ENCODE measurements at places on chromosomes 7 and 10. TPM values are rescaled to one million over a fixed set of nuclear protein-coding genes. Genes with fewer than 3 reads are reported as not detected.

DNA sequence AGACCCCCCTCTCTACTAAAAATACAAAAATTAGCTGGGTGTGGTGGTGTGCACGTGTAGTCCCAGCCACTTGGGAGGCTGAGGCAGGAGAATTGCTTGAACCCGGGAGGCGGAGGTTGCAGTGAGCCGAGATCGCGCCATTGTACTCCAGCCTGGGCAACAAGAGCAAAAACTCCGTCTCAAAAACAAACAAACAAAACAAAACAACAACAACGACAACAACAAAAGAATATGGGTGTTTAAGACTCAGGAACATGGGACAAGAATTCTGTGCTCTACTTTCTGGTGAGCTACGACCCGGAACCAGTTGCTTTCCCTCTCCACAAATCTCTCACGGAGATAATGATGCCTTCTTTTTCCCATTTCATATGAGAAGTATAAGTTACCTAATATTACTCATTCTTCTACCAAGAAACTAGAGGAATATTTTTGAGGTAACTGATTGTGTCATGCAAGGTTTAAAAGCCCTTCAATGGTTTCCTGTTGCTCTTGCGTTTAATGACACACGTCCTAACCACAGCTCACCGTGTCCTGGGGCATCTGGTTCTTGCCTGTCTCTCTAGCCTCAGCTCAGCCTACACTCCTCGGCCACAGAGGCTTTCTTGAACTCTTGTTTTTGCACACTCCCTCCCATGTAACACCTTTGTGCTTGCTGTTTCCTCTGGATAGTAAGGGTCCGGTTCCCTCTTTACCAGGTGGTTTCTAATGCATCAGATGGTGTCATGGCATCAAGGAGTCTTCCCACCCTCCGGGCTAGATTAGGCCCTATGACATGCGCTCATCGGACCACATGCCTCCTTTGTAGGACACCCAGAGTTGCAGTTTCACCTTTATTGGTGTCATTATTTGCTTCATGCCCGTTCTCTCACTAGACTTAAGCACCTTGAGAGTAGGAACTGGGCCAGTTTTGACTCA, 67.5 kb downstream of the PFKFB3 start:
- peak; percentile 87 for DNase-seq

- DNase-seq, result no peak
Observed at GRCh38 chr10:28714401-28715053, 37.2 kb downstream of the BAMBI start.

GRCh38 chr10:103855852-103856796, 748 bp upstream of the SH3PXD2A start:
- DNase-seq, result no peak

Gene ADIRF
- not detected for total RNA-seq

Gene FAM25A
- not detected for total RNA-seq

Data from activated naive CD4-positive, alpha-beta T cell treated with anti-CD3 and anti-CD28 coated beads, Interleukin-2, amount 50 U/mL, for 72 hours (primary cell).